ENCODE measurements at places on chromosomes 6 and 20.

GRCh38 chr6:169899481-169900145, 148.2 kb downstream of the ERMARD start:
- no peak for DNase-seq

DNA sequence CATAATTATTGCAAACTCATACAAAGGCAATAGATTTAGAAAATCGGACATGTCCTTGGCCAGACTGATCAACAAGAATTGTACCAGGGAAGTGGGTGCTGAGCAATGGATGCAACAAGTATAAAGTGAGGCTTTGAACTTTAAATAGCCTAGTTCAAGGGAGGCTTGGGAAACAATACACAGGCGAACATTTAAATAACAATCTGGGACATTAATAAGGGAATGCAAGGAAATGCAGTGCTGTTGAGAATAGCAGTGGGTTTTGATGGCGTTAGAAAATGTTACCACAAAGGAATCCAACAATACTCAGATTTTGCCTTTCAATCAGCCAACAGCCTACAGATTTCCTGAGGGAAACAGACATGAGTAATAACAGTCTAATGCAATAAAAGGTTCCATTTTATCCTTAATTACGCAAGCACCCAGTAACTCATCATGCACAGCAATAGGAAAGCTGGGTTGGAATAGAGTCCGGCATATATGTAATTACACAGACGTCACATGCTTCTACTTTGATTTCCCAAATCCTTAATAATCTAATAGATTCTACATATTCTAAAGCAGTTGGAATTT, 134.6 kb downstream of the PHACTR1 start:
- peak; percentile 59 for DNase-seq

GRCh38 chr20:62183426-62184142, 756 bp downstream of the MTG2 start:
- no peak for DNase-seq

- no peak for DNase-seq
Measured at GRCh38 chr6:76465410-76465809, 392.9 kb upstream of the IMPG1 start.

DNA sequence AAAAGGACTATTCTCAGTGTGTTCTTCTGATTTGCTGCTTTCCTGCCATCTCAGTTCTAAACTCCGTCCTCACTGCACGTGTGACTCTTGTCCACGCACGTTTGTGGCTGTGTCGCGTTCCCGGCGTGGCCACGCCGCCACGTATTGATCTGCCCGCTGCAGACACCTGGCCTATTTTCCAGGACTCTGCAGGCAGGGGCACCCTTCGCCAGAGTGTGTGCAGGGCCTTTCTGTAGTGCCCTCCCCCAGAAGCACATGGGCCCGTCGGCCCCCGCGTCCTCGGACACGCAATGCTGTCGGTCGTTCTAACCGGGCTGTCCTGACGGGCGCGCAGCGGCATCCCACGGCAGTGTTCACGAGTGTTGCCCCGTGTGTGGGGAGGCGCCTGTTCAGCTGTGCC, 87.6 kb downstream of the YTHDF1 start:
- DNase-seq: no peak

DNA sequence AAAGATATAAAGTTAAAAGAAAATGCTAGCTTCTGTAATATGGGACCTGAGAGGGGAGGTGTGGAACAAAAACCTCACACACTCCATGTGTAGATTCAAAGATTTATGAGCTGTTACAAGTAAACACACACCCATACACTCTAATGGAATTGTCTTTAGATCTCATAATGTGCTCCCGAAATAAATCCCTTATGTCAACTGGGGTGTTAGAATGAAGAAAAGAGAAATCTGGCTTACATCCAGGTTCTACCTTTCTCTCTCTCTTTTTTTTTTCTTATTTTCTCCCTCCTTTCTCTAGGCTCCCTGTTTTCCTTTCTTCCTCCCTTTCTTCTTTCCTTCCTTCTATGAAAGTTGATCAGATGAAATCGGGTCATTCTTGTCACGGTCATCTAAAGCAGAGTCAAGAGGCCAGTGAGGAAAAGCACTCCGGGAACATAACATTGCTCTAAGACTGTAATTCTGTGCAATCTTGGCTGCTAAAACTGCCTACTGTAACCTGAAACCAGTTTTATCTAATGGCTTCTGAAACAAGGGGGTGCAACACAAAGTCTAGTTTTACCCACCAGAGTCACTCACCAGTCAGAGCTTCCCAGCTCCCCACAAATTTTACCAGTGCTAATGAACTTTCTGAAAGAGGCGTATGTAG, 68.3 kb upstream of the BTBD3 start:
- DNase-seq: peak; percentile 40

GRCh38 chr6:35419417-35419816, 32.7 kb upstream of the FANCE start:
- peak; percentile 56 for DNase-seq

- no peak for DNase-seq
Measured at GRCh38 chr6:167704396-167704901, 122.3 kb upstream of the AFDN start.

DNA sequence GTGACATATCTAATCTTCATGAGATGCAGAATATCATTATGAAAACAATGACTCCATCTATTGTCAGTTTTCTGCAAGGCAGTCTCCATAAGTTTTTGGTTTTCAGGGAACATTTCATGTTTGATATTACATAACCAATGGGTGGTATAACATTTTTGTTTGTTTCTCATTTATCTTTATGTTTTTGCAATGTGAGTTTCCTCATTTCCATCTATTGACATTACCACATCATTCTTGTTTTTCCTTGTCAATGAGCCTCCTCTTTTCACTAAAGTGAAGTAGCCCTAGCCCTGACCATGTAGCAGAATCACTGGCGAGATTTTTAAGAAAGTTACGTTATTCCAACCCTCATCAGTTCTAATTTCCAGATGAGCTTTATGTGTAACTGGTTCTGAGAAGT, 4.4 kb downstream of the EFHC1 start:
- DNase-seq: no peak

GRCh38 chr6:149046822-149047246, 270.7 kb upstream of the TAB2 start:
- peak; percentile 34 for DNase-seq

DNA sequence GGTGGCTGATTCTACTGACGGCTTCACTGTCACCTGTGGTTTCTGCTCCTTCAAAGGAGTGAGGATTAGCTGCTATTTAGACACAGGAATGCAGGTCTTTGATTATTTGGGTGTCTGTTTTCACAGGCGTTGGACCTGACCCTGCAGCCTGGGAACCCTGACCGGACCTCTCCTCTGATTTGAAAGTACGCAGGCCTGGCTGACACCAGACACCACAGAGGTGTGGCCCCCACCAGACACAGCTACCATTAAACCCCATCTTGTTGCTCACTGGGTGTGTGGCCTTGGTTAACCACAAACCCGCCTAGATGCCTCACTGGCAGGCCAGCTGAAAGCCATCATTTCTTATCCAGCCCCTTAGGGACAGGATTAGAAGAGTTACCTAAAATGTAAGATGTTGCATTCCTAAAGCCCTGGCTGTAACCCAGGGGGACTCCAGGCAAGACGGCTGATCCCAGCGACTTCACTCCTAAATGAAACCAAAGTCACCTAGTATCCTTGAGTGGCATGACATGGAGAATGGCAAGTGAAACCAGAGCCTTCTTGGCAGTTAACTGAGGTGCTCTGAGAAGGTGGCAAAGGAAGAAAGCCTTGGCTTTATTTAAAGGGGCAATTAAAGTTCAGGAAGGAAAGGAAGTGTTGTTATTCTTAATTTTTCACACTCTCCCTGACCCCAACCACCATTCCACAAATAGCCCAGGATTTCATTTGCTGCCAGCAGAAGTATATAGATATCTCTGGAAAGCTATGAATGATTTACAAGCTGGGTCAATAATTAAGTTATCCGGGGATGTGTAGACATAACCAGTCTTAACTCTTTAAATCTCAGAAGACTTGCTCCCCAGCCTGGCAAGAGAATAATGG, 169.9 kb downstream of the QRSL1 start:
- DNase-seq: peak; percentile 3
